HuH-7.5 (cell line): ENCODE measurements at places on chromosomes 3 and 15.

DNA sequence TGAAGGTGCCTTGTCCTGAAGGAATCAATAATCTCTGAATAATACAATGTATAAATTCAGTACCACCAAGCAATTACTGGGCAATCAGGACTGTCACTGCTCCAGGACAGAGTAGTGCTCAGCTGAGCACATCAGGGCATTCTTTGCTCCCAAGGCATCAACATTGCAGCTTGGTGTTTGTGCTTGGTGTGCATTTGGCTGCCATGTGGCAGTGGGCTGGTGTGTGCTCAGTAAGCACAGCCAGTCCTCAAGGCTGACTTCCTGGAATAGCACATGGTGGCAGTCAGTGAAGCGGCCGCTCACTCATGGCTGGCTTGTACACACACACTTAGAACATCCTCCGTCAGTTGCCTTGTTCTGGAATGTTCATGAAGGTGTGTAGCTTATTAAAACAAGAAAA lies 217.0 kb downstream of the EPHB1 start:
- DNase-seq: no peak

DNA sequence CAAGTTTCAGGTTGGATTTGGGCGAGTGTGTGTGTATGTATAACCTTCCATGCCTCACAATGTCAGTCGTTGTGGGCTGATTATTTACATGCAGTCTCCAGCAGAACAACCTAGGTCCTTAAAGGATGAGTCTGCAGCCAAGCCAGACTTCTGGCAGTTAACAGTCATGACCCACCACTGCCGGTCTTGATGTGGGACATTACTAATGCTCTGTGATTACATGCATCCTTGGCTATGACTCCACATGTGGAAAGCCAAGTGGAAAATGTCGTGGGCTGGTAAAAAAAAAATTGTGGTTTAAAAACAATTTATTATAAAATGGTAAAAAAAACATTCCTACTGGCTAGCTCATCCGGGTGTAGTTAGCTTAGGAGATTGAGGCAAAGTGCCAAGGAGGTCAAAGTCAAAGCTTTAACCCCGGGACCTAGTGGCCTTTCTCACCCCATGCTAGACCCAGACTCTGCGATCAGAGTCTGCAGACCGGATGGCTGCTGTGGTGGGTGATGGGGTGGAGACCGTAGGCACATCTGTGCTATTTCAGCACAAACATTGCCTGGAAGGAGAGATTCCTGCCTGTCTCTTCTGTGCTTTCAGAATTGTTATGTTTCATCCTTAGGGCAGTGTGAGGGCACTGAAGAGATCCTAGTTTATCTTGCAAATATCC lies 6.8 kb downstream of the RARRES1 start:
- DNase-seq: peak; percentile 47

- no peak for DNase-seq
Observed at GRCh38 chr3:71128961-71129360, 454.6 kb downstream of the FOXP1 start.

DNA sequence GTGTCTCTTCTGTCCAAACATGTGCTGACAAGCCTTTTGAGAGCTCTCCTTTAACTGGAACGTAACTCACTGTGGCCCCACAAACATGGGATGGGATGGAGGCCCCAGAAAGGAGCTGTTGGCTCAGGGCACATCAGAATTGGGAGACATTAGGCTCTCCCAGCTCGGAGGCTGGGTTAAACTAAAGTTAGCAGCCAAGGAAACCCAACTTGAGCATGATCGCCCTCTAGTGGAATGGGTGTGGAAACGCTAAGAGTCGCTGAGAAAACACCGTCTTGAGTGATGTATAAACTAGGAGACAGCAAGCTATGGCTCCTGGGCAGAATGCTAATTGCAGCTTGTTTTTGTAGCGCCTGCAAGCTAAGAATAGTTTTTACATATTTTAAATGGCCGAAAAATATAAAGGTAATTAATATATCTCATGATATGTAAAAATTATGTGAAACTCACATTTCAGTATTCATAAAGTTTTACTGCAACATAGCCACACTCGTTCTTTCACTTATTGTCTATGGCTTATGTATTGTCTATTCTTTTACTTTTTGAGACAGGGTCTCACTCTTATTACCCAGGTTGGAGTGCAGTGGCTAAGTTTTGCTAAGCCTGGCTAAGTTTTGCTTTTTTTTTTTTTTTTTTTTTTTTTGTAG lies 138.8 kb upstream of the HACD2 start:
- peak; percentile 71 for DNase-seq

- no peak for DNase-seq
Observed at GRCh38 chr3:169002689-169003088, 660.8 kb downstream of the MECOM start.

DNA sequence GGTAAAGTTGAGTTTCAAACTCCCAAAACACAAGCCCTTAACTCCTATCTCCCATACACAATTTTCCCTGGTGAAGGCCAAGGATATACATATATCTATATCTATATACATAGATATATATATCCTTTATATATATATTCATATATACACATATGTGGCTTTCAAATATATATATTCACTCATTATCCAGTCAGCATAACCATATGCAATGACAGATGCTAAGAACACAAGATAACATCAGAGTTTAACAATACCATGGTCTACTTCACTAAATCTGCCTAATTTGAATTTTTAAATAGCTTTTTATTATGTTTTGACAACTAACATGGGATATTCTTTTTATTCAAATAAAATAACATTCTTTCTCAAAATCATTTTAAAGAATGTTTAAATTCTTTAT lies 24.7 kb downstream of the ZBBX start:
- no peak for DNase-seq

GRCh38 chr3:140816372-140817195 lies 125.1 kb upstream of the SLC25A36 start:
- DNase-seq: no peak

DNA sequence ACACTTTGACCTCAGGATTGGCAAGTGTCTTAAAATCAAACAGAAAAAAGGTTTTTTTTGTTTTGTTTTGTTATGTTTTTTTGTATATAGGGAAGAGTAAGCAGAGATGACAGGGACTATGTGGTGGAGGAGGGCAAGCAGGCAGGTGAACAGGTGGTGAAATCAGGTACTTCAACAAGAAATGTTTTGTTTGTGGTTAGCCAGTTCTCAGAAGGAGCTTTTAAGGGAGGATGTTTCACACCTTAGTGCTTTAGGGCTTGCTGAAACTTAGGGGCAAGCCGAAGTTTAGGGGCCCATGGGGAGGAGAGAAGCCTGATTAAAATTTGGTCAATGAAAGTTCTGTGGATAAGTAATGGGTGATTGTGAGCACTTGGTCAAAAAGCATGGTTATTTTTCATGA lies 370.7 kb upstream of the SLCO3A1 start:
- DNase-seq: no peak

GRCh38 chr15:50077176-50077575 lies 41.9 kb downstream of the ATP8B4 start:
- no peak for DNase-seq

- no peak for DNase-seq
Observed at GRCh38 chr3:3260870-3261269, 81.4 kb upstream of the CRBN start.

DNA sequence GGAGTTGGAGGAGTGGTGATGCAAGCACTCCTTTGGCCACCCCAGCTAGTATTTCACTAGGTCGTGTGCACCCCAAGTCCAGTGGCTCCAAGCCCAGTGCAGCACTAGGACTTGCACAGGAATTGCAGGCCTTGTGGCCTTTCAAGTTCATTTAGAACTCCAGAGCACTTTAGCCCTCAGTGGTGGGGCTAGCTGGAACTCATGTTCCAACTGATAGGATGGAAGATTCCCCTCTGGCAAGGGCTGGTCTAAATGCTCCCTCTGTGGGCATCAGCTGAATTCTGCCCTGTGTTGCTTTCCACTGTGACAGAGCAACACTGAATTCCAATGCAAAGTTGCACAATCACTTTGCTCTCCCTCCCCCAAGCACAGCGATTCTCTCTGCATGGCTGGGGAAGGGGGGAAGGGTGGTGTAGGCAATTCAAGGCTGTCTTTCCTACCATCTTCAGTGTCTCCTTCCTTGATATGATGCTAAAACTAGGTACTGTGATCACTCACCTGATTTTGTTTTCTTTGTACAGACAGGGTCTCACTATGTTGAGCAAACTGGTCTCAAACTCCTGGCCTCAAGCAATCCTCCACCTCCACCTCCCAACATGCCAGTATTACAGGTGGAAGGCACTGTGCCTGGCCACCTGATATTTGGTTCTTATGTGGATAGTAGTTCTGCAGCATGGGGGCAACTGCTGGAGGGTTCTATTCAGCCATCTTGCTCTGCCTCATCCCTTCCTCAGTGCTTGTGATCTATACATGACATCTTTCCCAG lies 10.3 kb downstream of the USF3 start:
- no peak for DNase-seq

GRCh38 chr15:79290642-79291275 lies 8.2 kb downstream of the ANKRD34C start:
- DNase-seq: no peak

DNA sequence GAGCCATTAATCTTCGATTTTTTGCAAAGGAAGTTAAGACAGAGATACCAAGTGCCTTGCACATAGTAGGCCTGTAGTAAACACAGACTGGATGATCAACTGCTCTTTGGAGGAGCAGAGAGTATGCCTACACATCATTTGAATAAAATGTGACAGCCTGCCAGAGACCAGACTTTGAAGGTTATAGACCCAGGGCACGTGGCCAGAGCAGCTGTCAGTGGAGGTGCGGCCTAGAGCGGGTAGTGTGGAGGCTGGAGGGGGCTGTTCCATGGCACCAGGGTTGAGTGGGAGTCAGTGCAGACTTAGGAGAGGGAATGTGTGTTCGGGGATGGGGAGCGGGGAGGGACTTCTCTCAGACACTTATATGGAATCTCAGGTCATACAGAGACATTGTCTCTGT lies 80.8 kb downstream of the SMAD3 start:
- no peak for DNase-seq

GRCh38 chr3:147872568-147872967 lies 463.4 kb downstream of the ZIC1 start:
- DNase-seq: no peak

DNA sequence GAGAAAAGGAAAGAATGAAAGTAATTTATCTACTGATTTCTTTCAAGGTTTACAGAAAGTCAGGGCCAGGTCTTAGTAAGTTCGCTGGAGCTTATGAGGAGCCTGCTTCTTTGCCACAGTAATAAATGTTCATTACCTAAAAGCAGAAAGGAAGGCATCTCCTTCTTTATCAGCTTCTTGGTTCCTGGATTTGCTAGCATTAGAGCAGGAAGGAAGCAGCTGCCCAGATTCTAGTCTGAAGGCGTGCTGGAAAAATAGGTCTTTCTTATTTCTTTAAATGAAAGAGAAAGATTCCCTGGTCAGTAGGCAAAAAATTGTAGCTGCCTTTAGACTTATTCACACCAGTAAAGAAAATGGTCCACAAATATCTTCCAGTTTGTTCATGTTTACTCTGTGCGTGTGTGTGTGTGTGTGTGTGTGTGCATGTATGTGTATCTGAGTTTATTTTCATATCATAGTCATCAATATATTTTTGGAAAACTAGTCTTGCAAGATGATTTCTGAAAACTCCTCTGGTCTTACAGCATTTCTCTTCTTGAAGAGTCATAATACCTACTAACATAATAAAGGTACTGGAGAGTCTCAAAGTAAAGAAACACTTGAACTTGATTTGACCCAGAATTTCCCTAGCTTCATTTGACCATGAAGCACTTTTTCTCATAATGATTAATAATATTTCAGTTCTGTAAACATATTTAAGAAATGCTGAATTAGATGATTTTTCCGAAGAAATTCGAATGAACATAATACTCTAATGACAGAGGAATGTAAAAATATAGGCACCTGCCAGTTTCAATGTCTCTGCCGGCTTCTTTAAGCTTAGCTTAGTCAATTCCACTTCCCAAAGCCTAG lies 255.3 kb upstream of the ZPLD1 start:
- DNase-seq: no peak

DNA sequence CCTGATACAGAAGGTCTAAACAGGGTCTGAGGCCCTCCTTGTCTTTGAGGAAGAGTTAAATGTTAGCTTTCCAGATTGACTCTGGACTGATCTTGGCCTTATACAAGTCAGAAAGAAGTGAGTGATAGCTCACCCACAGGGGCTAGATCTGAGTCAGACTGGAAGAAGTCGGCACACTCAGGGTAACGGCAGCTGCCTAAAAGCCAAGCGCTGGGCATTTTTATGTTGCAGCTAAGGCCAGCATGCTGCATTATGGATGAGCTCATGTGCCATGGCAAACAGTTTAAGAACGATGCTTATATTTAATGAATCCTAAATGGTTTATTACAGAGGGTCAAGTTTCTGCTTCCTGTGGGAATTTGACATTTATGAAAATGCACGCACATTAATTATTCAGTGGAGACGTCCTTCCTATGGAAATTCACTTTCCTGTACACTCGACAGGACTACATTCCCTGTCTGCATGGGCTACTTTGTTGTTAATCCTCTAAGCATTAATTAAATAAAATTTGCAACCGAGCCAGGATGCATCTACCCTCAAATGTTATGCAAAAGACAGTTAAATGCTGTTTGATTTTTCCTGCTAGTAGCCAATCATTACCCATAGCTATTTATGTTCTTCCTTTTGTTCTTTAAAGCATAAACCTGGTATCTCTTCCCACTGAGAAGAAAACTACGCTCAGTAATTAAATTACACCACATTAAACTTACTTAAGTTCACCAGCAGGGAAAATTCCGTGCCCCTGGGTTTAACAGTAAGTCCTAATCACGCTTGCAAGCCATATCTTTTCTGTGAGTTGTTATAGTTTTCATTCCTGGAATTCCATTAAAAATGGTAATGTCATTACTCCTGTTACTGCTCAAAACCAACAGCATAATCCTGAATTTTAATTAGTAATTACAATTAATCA lies 762.7 kb upstream of the CFAP20DC start:
- DNase-seq: no peak

- no peak for DNase-seq
Observed at GRCh38 chr15:58506783-58507668, 75.2 kb downstream of the LIPC start.

GRCh38 chr3:78267235-78267634 lies 1227.3 kb downstream of the ROBO2 start:
- no peak for DNase-seq

- DNase-seq: no peak
Observed at GRCh38 chr3:142614059-142614626, 17.9 kb downstream of the PLS1 start.

- DNase-seq: no peak
Observed at GRCh38 chr15:77013776-77014131, 18.8 kb downstream of the PSTPIP1 start.

GRCh38 chr15:42157981-42158765 lies 1.7 kb upstream of the PLA2G4F start:
- DNase-seq: no peak

GRCh38 chr3:18891641-18892040 lies 256.7 kb upstream of the KCNH8 start:
- DNase-seq: no peak
